ENCODE measurements at places on chromosomes 1 and 21.

GRCh38 chr1:111624382-111624781, 4.8 kb downstream of the RAP1A start:
- DNase-seq, result no peak

GRCh38 chr1:47962750-47963492, 34.3 kb downstream of the TRABD2B start:
- no peak for DNase-seq

DNA sequence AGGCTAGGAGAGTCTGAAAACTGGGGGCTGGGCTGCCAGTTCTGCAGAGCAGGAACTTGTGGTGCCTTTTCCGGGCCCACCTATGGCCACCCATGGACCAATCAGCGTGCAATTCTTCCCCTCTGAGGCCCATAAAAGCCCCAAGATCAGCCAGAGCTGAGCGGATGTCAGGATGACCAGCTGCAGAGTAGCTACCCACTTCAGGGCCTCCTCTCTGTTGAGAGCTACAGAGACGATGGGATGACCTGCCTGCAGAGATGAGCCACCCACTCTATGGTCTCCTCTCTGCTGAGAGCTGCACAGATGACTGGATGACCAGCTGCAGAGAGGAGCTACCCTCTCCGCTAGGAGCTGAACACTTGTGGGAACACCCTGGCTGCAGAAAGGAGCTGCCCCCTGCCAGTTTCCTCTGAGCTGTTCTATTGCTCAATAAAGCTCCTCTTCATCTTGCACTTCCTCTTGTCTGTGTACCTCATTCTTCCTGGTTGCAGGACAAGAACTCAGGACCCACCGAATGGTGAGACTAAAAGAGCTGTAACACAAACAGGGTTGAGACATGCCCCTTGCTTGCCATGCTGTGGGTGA, 12.8 kb upstream of the AADACL4 start:
- no peak for DNase-seq

DNA sequence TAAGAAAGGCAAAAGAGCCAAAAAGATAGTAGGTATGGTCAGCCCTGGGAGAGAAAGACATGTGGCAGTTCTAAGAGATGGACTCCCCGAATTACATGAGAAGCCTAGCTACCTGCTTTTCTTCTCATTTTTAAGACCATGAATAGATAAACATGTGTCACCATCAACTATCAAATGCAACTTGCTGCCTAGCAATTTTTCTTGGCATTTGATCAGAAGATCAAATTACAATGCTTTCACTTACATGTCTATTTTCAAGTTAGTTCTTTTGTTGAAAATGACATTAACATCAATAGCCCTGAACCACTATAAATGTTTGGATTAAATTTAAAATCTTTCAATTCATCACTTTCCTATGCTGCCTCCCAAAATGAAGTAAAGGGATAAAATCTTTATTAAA, 212.3 kb downstream of the HHIPL2 start:
- no peak for DNase-seq

DNA sequence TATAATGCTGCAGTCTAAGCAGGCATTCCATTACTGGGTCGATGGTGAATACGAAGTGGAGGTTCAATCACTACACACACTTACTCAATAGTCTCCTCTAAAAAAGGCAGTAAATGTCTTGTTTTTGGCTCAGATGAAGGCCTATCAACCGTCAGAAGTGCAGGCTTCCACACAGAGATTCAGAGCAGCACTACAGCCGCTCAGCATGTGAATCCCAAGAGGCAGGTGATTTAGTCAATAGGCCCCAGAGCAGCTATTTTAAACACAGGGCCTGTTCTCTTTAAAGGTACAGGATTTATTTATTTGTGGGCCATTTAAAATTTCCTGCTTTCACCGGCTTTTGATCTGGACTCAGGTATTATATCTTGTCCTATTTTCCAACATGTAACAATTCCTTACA, 293.7 kb downstream of the RGS7 start:
- DNase-seq, result no peak

DNA sequence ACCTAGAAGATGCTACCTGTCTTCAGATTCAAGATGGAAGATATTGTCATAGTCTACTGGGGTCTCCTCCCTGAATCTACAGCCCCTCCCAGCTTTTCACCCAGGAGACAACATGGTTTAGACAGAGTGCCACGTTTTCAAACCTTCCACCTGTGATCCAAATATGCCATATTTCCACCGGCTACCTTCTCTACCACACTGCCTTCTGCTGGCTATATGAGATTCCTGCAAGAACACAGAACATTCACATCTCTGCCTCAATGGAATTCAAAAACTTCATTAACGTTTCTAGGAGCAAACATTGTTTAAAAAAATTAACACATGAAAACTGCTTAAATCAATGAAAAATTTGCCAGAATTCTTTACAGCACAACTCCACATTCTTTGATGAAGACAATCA, 12.9 kb upstream of the LELP1 start:
- no peak for DNase-seq

- no peak for DNase-seq
Measured at GRCh38 chr1:59360170-59360569, 63.3 kb downstream of the FGGY start.

DNA sequence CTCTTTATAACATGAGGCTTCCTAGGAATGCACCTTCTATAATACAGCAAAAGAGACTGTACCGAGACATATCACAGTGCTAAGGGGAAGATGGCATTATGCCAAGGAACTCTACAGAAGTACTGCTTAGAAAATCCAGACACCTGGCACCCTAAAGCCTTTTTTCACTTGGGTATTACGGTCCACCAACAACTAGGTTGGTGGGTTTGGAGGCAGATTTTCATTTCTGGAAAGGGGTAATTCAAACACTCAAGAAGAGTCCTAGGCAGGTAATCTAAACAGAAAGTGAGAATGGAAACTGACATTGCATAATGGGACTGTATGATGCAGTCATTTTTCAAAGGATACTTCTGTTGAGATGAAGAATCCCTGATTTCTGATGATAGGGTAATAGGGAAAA, 19.6 kb downstream of the SCMH1 start:
- DNase-seq, result no peak

GRCh38 chr21:35943752-35944151, 116.6 kb downstream of the SETD4 start:
- DNase-seq, result peak; percentile 44

Data from vagina (tissue), 2 donors.